ENCODE measurements at places on chromosomes 1 and 21.

GRCh38 chr21:41142051-41142795 is 25.7 kb upstream of the BACE2 start:
- DNase-seq: peak; percentile 77

DNA sequence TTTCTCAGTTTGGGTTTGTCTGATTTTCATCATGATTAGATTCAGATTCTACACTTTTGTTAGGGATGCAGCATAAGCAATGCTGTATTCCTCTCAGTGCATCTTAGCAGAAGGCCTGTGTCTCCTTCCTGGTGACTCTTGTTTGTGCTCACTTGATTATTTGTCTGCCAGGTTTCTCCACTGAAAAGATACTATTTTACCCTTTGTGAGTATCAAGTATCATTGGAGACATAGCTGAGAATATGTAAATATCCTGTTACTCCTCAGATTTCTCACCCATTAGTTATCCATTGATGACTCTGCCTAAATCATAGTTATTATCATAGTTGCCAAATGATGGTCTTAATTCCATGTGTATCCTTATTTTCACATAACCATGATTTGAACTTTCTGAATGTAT is 148.5 kb downstream of the POU2F1 start:
- DNase-seq: no peak

- DNase-seq: peak; percentile 99
Measured at GRCh38 chr1:245599371-245600174, 444.8 kb downstream of the KIF26B start.

DNA sequence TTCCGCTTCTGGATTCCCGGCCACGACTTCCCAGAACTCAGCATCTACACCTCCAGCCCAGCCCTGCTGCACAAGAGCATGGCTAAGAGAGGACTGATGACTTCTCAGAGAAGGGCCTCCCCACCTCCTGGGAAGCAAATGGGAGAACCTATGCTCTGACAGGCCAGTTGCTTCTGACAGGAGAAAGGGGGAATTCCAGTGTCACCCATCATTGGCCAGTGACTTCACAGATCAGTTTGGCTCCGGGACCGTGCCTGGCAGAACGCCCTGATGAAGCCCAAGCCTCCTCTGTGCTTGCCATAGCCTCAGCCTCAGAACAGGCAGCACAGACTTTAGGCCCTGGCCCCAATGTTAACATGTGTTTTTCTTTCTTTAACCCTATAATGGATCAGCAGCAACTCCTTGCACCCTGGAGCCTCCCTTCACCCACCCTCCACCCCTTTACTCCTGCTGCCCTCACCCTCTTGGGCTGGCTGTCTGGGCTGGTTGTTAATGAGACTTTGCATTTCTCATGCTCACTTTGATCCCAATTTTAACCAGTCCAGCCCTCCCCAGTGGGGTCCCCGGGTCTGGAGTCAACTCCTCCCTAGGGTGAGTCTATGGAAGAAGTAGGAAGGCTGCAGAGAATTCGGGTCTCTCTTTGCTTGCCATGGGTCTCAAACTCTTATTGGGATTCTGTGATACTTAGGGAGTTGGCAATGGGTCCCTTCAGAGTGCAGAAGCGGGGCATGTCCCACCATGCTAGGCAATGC is 42.7 kb upstream of the SLC30A1 start:
- DNase-seq: peak; percentile 69

GRCh38 chr1:8477983-8478362 is 160.1 kb downstream of the SLC45A1 start:
- DNase-seq: no peak

DNA sequence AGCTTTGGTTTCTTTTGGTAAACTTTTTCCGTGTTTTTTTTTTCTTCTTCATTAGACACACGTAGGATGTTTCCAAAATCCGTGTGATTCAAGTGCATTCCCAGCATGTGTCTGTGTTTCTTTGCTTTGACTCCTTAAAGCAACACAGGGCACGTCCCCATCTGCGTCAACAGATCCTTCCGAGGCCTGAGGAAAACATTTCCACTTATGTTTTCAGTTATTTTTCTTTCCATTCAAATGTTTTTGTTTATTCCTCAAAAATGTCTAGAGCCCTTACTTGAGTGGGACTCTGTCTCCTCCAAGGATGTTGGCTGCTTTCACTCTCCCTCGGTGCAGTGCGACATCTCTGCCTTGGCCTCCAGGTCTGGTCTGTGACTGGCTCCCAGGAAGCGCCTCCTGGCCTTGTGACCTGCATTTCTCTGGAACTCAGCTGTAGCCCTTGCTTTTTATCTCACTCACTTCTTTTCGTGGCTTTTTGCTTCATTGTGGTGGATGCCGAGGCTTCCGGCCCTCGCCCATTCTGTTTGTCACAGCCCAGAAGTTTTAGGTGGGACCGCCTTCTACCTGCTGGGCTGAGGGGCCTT is 31.3 kb upstream of the SLC19A1 start:
- DNase-seq: no peak
